ENCODE measurements at places on chromosomes 1 and 21. TPM values are rescaled to one million over a fixed set of nuclear protein-coding genes. Genes with fewer than 3 reads are reported as not detected.

Gene SPRR3
- total RNA-seq, result not detected

- no peak for DNase-seq
Observed at GRCh38 chr21:45562965-45563364, 20.7 kb upstream of the SLC19A1 start.

GRCh38 chr1:157469752-157470675, 82.3 kb downstream of the FCRL5 start:
- no peak for DNase-seq

DNA sequence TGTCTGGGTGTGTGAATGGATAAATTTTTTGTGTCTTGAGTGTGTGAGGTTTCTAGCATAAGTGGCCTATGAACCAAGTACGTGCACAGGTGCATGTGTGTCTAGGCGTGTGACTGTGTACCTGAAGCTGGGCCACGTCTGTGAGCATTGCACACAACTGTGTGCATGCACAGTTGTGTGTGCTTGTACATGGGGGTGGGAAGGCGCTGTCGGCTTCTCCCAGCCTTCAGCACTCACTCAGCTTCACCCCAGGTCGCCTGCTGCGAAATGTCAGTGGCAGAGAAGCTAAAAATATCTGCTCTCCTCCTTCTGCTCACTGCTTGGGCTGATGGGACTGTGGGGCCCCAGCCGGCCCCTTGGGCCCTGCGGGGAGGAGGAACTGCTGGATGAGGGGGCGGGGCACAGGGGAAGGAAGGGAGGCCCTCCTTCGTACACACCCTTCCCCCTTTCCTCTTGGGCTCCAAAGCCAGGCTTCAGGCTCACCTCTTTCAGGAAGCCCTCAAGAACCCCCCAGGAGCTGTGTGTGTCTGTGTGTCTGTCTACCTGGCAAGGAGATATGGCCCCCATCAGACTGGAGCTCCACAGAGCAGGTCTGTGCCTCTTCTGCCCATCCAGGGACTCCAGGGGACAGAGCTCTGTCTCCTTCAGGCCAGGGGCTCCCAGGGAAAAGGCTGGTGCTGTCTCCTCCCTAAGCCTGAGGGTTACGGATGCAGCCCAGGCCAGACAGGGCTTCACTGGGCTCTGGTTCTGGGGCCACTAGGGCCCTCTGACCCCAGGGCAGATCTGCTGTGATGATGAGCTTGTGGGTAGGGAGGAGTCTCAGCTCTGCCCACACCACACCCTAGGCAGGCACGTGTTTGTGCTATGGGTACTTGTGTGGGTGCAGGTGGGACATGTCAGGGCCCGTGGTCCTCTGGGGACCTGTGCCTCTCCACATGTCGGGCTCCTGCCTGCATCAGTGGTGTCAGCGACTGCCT, 35.6 kb upstream of the WASF2 start:
- DNase-seq, result no peak

DNA sequence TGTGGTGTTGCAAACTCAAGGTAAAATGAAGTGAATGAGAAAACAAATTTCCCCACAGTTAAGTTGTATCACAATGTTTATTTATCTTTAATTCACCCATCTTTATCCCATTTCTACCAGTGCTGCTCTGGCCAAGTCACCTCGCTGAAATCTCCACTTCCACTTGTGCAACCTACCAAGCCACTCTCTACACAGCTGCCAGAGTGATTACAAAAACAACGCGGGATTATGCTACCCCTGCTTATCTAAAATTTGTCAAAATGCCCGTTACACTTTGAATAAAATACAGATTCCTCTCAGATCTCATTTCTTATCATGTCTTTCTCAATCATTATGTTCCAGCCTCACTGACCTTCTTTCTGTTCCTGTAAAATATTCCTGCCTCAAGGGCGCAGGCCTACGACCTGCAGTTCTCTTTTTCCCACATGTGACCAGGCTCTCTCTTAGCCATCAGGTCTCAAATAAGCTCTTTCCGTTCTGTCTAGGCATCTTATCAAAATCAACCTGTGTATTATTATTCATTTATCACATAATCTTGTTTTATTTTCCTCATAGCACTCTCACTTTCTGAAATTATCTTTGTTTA, 95.6 kb downstream of the NTMT2 start:
- no peak for DNase-seq

DNA sequence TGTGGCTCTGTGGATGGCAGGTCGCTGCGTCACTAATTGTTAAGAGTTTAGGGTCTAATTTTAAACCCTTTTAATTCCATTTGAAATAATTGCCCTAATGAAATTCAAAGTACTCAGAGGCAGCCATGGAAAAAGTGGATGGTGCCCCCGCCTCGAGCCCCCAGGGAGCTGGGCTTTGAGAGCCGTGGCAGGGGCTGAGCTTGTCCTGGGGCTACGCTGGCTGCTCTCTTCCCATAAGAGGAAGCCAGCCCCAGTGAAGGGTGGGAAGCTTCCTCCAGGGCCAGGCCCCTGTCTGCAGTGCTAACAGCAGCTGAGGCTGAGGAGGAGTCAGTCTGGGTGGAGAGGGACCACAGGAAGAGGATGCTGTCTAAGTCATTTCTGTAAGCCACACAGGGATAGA, 315.0 kb upstream of the POU3F1 start:
- no peak for DNase-seq
